ENCODE measurements at places on chromosomes 16 and 17.

- no peak for DNase-seq
Observed at GRCh38 chr17:2034806-2035540, 5.0 kb downstream of the DPH1 start.

GRCh38 chr17:32495359-32496231, 8.8 kb downstream of the CDK5R1 start:
- no peak for DNase-seq

GRCh38 chr16:51651061-51651466, 500.0 kb upstream of the SALL1 start:
- no peak for DNase-seq

- DNase-seq = no peak
Observed at GRCh38 chr17:855569-855968, 73.4 kb downstream of the MRM3 start.

DNA sequence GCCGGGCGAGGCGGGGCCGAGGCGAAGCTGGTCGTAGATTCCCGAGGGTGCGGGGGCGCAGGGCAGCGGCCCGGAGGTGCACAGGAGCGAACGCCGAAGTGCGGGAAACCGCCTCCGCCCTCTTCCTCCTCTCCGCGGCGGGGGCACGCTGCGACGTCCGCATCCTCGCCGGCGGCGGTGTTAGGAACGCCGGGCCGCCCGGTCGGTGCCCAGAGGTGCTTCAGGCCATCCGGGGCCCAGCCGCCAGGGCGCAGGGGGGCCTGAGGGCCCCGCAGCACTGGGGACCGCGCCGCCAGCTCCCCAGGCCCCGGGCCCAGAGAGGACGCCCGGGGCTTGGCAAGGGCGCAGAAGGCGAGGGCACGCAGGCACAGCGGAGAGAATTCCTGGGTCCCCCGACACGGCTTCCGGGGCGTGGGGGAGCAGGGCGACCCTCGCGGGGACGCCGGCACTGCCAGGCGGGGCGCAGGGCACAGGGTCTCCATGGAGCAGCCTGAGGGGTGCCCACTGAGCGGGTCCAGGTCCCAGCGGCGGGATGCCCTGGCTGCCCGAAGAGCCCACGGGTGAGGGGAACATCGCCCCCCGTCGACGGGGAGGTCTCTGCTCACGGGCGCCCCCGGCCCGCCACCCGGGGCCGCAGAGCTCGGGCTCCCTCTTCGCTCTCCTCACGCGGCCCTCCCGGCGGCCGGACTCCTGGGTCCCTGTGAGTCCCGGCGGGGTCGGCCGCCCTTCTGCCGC, 576 bp downstream of the EPOP start:
- no peak for DNase-seq

- no peak for DNase-seq
Observed at GRCh38 chr17:10105513-10106001, 92.8 kb downstream of the GAS7 start.

DNA sequence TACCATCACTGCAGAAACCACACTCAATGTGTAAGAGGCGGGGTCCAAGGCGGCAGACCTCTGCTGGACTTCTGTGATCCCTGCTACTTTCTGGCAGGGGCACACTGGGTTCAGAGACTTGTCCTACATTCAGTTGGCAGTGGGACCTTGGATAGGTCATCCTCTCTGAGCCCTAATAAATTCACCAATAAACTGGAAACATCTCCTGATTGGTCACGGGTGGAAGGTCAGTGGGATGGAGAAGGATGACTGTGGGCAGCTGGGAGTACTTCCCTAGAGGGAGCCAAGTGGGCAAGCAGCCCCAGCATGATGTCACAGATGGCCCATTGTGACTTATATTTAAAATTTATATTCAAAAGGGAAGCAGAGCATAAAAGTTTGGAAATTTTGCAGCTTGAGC, 49.7 kb downstream of the RNF112 start:
- peak; percentile 50 for DNase-seq

DNA sequence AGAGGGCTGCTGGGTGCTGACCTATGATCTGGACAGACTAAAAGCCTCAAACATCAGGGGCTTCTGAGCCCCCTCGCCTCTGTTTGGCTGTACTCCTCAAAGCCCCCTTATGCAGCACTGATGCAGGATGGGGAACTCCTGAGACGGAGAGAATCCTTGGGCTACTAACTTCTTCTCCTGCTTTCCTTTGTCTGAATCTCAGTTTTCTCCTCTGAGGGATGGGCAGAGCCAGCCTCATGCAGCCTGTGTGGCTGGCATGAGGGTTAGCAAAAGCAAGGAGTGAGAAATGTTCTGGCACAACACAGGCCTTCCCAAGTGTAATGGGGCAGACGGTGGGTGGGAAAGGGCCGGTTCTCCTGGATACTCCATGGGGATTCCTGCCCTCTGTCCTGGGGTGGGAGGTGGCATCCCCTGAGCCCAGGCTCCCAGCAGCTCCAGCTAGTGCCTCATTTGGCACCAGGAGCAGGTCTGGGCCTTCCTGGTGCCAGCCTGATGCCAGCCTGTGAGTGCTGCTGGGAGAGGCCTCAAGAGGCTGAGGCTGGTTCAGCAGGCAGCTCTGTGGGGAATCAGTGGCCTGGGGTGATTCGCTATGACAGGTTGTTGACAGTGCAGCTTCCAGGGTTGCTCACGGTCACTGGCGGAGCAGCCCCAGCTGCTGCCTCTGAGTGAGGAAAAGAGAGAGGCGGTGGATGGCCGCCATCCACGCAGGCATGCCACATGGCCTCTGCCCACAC, 4.0 kb upstream of the BRD7 start:
- DNase-seq = no peak

- DNase-seq = no peak
Observed at GRCh38 chr16:2366660-2367309, 26.3 kb upstream of the ABCA3 start.
